ENCODE measurements at places on chromosomes 13 and 19.
A peak's percentile ranks its signal among the peaks of the same experiment; 100 is the strongest.

DNA sequence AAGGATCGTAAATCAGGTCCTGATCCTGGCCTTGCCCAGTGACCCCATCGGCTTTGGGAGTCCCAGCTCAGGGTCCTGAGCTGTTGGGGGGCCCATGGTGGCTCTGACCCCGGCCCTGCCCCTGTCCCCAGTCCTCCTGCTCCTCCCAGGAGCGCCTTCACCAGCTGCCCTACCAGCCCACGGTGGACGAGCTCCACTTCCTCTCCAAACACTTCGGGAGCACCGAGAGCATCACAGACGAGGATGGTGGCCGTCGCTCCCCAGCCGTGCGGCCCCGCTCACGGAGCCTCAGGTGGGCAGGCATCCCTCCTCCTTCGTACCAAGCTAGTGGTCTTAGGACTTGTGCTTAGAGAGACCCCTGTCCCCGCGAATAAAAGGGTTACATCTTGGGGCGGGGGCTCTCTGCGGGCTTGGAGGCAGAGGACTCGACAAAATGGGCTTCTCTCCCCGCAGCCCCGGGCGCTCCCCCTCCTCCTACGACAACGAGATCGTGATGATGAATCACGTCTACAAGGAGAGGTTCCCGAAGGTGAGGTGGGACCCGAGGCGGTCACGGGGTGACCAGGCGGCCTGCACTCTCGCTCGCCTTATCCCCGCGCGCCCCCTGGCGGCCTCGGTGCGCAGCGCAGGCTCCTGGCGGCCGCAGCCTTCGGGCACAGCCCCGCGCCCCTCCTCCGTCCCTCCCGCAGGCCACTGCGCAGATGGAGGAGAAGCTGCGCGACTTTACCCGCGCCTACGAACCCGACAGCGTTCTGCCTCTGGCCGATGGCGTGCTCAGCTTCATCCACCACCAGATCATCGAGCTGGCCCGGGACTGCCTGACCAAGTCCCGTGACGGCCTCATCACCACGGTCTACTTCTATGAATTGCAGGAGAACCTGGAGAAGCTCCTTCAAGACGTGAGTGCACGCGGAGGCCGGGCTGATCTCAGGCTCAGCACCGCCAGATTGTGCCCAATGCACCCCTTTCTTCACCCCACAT lies 9.1 kb downstream of the MAST1 start:
- H3K4me1 ChIP-seq, result peaks cover 8% of the 10 kb centered on the region
- H3K36me3 ChIP-seq, result no peaks in the 10 kb centered on the region
- peak overlapping the region; percentile 31 for H3K4me3 ChIP-seq
- H3K27me3 ChIP-seq, result peaks cover 30% of the 10 kb centered on the region
- peak; percentile 89 for DNase-seq

GRCh38 chr19:14821937-14822336 lies 13.0 kb downstream of the OR7A5 start:
- no peaks in the 10 kb centered on the region for H3K4me1 ChIP-seq
- H3K27ac ChIP-seq, result no peak overlapping the region
- H3K27me3 ChIP-seq, result no peaks in the 10 kb centered on the region
- no peaks in the 10 kb centered on the region for H3K36me3 ChIP-seq

GRCh38 chr13:99431927-99432608 lies 69.2 kb upstream of the TM9SF2 start:
- H3K27me3 ChIP-seq, result peaks cover 4% of the 10 kb centered on the region
- H3K36me3 ChIP-seq, result no peaks in the 10 kb centered on the region
- peaks cover 21% of the 10 kb centered on the region for H3K4me1 ChIP-seq
- DNase-seq, result no peak
- H3K27ac ChIP-seq, result peak overlapping the region; percentile 20
- H3K4me3 ChIP-seq, result peak overlapping the region; percentile 39

DNA sequence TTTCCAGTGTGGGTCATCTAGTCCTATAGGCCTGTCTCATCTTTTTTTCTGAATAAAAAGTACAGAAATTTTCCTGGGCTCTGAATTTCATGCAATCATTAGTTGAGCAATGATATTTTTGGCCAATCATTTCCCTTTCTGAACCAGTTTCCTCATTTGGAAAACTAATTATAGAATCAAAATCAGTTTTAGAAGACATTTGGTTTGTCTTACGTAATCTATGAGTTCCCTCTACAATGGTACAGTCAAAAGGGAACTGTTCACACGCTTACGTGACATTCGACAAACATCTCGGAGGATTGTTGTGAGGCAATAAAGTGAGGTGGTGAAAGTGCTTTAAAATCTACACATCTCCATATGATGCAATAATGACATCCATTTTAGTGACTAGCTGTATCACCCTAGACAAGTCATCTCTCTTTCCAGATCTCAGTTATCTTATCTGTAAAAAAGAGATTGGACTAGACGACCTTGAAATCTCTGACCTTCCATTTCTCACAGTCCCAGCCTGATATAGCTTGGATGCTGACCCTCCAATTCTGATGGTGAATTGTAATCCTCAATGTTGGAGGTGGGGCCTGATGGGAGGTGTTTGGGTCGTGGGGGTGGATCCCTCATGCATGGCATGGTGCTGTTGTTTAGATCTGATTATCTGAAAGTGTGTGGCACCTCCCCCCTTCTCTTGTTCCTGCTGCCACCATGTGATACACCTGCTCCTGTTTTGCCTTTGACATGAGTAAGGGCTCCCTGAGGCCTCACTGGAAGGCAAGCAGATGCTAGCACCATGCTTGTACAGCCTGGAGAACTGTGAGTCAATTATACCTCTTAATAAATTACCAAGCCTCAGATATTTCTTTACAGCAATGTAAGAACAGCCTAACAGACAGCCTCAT lies 26.7 kb downstream of the FLT1 start:
- no peak overlapping the region for H3K27ac ChIP-seq
- H3K36me3 ChIP-seq, result no peaks in the 10 kb centered on the region
- H3K4me3 ChIP-seq, result no peak overlapping the region
- no peak for DNase-seq
- no peaks in the 10 kb centered on the region for H3K4me1 ChIP-seq

GRCh38 chr19:38655148-38655824 lies 7.8 kb downstream of the ACTN4 start:
- no peaks in the 10 kb centered on the region for H3K36me3 ChIP-seq
- H3K27ac ChIP-seq, result peak overlapping the region; percentile 96
- H3K4me3 ChIP-seq, result no peak overlapping the region
- no peak for DNase-seq
- H3K4me1 ChIP-seq, result peaks cover 98% of the 10 kb centered on the region

DNA sequence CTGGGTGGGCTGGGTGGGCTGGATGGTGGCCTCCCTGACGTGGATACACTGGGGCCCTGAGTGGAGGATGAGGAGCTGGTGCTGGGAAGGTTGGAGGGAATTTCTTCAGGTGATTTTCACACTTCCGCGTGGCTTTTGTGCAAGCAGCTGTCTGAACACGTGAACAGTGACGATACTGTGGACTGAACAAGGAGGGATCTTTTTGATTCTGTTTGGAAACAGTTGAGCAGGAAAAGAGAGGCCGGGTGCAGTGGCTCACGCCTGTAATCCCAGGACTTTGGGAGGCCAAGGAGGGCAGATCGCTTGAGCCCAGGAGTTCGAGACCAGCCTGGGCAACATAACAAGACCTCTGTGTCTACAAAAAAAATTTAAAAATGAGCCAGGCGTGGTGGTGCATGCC lies 9.1 kb upstream of the GTF2F1 start:
- H3K27ac ChIP-seq, result no peak overlapping the region
- H3K4me3 ChIP-seq, result no peak overlapping the region
- no peaks in the 10 kb centered on the region for H3K4me1 ChIP-seq
- no peak for DNase-seq
